ENCODE measurements at places on chromosomes 16 and 17. TPM values are rescaled to one million over a fixed set of nuclear protein-coding genes. Genes with fewer than 3 reads are reported as not detected.

DNA sequence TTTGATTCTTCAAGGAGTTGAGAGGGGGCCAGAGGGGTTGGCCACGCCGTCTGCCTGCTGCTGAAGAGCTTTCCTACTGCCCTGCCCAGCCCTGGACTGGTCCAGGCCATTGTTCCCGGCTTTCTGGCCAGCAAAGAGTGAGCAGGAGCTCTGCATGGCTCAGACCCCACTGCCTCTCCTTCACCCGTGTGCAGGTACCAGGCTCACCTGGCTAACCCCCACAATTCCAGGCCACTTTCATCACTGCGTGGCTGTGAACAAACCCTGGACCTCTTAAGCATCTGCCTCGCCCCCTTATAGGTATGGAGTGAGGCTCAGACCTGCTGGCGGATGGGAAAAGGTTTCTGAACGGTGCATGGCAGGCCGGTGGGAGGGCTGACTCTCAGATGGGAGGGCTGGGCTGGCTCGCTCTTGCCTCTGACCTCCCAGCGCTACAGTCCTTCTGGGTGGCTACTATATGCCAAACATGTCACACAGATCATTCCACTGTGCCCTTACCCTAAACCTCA is 8.9 kb downstream of the ZNF319 start:
- DNase-seq, result no peak

DNA sequence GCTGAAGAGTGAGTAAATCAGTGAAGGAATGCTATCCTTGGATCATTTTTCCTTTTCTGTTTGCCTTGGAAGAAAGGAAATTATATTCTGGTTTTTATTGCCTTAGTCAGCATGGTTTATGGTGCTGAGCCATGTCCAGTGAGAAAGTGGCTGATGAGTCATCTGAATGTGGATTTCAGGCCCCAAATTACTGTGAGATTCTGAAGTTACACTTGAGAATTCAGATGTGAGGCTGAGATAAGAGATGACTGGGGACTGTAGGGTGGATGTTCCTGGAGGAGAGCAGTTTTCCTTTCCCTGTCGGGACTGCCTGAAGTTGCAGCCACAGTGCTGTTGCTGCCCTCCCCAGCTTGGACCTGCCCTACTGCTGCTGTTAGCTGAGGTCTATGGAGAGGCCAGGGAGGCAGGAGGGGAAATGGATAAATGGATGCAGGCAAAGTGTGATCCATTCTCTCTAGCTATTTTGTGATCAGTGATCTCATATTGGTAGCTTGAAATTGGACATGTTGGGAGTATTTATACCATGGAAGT is 4.2 kb upstream of the MAP3K14 start:
- DNase-seq, result peak; percentile 99

GRCh38 chr17:7932949-7933348 is 943 bp downstream of the CNTROB start:
- DNase-seq, result peak; percentile 70

GRCh38 chr16:57551057-57551456 is 8.6 kb downstream of the ADGRG5 start:
- no peak for DNase-seq

DNA sequence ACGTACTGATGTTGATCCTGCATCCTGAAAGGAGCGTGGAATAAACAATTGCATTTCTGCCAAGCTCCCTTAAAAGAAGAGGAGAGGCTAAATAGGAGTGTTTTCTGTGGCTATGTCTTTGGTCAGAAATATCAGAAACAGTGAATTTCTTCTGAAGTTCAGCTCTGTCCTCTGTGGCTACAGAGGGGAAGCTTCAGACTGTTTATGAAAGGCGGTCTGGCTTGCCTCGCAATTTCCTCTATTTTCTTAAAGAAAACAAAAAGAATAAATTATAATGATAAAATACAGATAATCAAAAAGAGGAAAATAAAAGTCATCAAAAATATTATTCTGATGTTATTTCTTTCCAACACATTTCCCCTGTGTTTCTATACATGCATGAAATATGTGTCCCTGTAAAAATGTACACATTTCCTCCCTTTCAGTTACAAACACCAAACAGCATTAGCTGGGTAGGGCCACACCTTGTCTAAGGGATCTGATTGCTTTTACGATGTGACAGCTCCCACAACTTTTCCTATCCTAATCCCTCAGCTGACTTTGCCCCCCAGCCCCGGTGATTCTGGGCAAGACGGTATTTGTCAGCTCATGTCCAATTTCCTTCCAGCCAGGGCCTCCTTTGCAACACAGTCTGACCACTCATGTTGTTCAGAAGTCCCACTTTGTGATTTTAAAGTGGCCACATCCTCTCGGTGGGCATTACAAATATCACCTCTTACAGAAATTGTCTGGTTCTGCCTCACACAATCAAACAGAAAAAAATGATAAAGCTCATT is 439.0 kb downstream of the HS3ST3B1 start:
- no peak for DNase-seq

- peak; percentile 68 for DNase-seq
Measured at GRCh38 chr17:1147664-1148063, 32.1 kb downstream of the ABR start.

- no peak for DNase-seq
Measured at GRCh38 chr17:54172096-54172984, 349.6 kb downstream of the KIF2B start.

DNA sequence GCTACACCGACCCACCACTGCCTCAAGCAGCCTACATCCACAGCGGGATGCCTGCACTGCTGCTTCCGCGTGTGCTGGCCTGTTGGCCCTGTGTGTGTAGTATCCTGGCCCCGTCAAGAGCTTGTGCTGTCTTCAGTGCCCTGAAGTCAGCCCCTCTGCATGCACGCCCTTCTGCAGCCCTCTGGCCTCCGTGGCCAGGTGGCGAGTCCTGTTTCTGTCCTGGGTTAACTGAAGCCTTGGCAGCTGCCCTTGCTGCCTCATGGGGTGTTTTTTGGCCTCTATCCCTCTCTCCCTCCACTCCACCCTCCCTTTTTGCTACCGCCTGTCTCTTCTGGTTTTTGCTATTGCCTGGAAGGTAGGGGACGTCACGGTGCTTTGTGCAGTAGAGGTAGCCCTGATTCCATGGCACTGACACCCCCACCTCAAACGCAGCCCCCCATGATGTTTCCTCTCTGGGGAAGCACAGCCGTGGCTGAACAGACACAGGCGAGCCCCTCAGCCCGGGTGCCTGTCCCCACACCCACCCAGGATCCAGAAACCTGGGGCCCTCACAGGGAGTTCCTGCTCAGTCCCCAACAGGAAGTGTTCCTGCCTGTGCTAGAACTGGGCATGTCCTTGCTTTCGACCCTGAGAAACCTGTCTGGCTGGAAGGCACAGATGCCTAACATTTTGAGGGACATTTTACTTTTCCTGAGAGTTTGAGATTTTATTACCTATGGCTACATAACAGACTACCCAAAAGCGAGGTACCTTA is 18.8 kb upstream of the AMZ2 start:
- DNase-seq, result no peak

- peak; percentile 30 for DNase-seq
Measured at GRCh38 chr17:32519228-32520103, 32.7 kb downstream of the CDK5R1 start.

DNA sequence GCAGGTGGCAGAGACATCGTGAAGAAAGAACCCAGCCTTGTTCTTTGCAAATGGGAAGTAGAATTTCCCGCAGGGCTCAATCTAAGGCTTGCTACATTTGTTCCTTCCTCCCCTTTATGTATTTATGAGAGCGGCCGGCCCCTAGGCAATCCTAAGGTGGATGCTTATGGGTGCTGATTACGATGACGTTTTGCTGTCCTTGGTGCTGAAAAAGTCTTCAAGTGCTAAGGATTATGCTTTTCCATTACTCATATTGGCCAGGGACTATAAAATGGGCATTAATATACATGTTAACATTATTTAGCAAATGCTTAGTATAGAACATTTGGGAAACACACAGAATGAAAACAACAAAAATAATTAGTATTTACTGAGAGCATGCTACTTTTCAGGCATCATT is 313.3 kb upstream of the XYLT1 start:
- peak; percentile 28 for DNase-seq

- no peak for DNase-seq
Measured at GRCh38 chr16:30394592-30395154, 547 bp upstream of the ZNF48 start.

DNA sequence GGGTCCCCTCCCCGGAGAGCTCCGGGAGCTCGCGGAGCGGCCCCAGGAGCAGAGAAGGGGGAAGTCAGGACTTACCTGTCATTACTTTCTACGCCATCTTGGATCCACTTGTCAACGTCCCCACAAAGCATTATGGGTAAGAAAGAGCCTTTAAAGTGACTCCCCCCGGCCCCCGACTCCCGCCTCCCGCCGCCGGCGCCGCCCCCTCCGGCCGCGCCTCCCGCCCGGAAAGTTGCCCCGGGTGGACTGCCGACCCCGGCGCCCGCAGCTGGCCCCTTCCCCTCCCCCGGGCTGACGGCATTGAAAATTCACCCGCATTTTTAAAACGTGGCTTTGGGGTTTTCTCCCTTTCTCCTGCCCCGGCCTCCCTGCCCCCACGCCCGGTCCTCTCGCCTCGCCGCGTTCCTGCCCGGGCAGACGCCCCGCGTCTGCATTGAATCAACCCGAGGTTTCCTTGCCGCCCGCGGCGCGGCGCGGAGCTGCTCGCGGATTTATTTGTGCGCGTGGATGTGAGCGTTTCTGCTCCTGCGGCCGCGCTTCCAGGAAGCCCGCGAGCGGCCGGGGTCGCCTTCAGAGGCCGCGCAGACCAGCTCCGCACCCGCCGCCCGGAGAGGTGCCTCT is at the start of gene HELZ:
HELZ (minus strand) TSS at position 124 of the 621 bp plus-strand sequence. CDS start 26,392 bp downstream, outside the sequence.
- DNase-seq, result peak; percentile 61

DNA sequence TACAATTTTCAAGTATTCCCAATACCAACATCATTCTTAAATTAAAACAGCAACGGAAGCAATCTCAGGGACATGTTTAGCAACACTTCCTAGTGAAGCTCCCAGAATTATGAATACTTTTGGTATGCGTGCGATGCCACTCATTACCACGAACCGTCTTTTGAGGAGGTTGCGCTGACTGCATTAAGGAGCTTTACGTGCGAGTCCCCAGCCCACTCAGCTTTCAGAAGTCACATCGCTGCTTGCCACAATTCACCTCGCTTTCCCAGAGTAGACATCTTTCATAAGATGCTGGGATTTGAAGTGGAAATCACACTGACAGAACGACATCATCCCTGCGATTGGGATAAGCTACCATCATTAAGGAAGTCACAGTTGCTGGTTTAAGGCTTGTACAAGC is 441.6 kb upstream of the HSBP1 start:
- DNase-seq, result no peak

DNA sequence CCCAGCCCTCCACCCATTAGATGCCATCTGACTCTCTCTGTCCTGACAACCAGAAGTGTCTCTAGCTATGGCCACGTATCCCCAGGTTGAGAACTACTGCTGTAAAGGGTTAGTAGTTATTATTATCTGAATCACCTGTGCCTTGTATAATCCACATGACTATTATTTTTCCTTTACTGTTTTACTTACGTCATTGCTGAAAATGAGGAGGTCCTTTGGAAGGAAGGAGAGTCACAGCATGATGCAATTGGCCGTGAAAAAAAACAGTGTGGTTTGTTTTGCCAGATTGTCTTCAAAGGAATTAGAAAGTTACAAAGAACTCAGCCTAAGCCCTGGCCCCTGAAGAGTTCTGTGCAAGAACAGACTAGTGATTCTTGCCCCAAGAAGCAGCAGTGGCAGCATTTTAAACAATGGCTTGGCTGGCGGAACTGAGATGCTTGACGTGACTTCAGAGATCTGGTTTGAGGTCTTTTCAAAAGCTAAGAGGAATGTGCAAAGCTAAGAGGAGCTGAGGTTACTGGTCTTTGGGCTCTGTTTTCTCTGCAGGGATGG is 413.3 kb upstream of the EEF2KMT start:
- DNase-seq, result no peak

GRCh38 chr17:43025290-43025657 is 243 bp downstream of the RND2 start:
- no peak for DNase-seq

DNA sequence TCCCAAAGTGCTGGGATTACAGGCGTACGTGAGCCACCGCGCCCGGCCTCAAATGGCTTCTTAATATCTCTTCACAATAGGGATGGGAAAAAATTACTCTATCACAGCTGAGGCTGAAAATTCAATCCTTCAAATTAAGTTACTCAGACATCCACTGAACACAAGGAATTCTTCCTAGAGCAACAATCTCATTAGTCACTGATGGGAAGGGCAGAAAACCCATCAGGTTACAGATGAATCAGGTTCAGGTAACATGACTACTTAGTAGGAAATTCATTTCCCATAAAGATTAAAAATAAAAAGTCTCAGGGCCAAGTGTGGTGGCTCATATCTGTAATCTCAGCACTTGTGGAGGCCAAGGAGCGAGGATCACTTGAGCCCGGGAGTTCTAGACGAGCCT is 42.5 kb upstream of the ABR start:
- DNase-seq, result no peak

- DNase-seq, result no peak
Measured at GRCh38 chr16:29988346-29989075, 6.9 kb downstream of the HIRIP3 start.

DNA sequence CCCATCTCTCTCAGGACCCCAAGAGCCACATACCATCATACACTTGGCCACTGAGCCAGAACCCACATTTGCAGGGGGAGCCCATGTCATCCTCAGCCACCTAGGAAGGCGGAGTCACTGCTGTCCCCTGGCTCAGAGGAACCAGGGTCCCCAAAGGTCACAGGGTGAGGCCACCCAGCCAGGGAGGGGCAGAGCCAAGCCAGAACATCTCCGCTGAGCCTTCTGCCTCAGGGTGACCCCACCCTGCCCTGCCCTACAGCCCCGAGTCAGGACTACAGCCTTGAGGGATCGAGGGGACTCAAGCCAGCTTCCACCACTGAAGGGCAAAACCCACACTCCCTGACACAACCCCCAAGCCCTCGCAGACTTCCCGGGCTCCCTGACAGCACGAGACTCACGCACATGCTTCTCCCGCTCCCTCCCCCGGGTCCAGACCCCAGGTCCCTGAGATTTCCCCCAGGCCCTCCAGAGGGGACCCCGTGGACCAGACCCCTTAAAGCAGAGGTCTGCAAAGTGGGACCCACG is 17.4 kb downstream of the PIEZO1 start:
- no peak for DNase-seq

DNA sequence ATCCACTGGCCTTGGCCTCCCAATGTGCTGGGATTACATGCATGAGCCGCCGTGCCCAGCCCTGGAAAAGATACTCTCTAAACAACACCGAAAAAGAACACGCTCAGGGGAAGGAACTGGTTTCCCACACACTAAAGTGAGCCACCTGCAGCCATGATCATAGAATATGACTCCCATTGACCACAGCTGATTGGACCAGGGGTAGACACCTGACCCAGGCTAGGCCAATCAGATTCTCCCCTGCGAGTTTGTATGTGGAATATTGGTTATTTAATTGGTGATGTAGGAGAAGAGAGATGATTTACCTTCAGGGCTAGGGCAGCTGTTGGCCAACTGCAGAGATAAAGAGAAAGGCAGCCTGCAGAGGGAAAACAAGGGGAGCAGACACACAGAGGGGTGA is 9.0 kb upstream of the GGA2 start:
- no peak for DNase-seq

GRCh38 chr17:76189247-76189646 is 48.2 kb upstream of the FOXJ1 start:
- no peak for DNase-seq

GRCh38 chr17:10010752-10011151 is 105.7 kb upstream of the RCVRN start:
- DNase-seq, result no peak

The CA7 gene
- total RNA-seq, result not detected

The RAMP2 gene
- total RNA-seq, result 0.40 TPM

The HOXB6 gene
- total RNA-seq, result 19.2 TPM

The CLN3 gene
- 27.6 TPM for total RNA-seq

The CRYBA1 gene
- total RNA-seq, result not detected

The MAP3K14 gene
- 13.2 TPM for total RNA-seq

The ZNF287 gene
- 0.07 TPM for total RNA-seq

All from HT1080 (cell line).